ENCODE measurements at places on chromosomes 6 and 20. TPM values are rescaled to one million over a fixed set of nuclear protein-coding genes. Genes with fewer than 3 reads are reported as not detected.

KIAA0408 gene
- total RNA-seq = 0.90 TPM

PPP1R3G gene
- total RNA-seq = 0.18 TPM

FRK gene
- total RNA-seq = under 0.01 TPM

TRIM15 gene
- not detected for total RNA-seq

ULBP3 gene
- 43.0 TPM for total RNA-seq

ERGIC3 gene
- total RNA-seq = 487 TPM

STXBP5 gene
- 48.0 TPM for total RNA-seq

TNNC2 gene
- total RNA-seq = 0.28 TPM

FAM83C gene
- not detected for total RNA-seq

SYCP2 gene
- 0.56 TPM for total RNA-seq

BPIFB2 gene
- not detected for total RNA-seq

MYH7B gene
- total RNA-seq = not detected

STMND1 gene
- not detected for total RNA-seq

PPARD gene
- total RNA-seq = 10.4 TPM

CST2 gene
- not detected for total RNA-seq

SYCP2L gene
- not detected for total RNA-seq

SLC22A23 gene
- 0.56 TPM for total RNA-seq

NDUFAF4 gene
- total RNA-seq = 13.9 TPM

PRICKLE4 gene
- total RNA-seq = not detected

GLP1R gene
- not detected for total RNA-seq

DNAJC5 gene
- total RNA-seq = 45.2 TPM

WFDC8 gene
- not detected for total RNA-seq

Measured in IMR-90 (cell line).